Stimulated activated CD8-positive, alpha-beta memory T cell treated with anti-CD3 and anti-CD28 coated beads, Interleukin-7, amount 100 ng/mL, for 1 hour (primary cell): ENCODE measurements at places on chromosomes 5 and 9.

DNA sequence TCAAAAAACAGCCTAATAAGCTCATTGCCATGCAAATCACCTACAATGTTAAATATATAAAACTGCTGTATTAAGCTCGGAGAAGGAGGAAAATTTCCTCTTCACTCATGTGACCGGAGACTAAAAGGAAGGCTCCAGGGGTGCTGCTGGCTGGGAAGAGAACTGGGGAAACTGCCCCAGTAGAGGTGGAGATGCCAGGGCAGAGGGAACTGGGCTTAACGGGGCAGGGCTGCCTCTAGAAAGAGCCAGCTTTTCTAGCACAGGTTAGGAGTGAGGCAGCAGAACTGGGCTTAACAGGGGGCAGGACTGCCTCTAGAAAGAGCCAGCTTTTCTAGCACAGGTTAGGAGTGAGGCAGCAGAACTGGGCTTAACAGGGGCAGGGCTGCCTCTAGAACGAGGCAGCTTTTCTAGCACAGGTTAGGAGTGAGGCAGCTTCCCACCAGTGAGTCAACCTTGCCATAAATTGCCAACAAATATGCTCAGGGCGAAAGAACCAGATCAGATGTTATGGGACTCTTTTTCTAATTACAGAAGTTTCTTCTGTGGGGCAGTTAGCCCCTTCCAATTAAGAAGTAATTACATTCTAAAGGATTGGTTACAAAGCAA lies 115.3 kb downstream of the FANCC start:
- no peak for DNase-seq

DNA sequence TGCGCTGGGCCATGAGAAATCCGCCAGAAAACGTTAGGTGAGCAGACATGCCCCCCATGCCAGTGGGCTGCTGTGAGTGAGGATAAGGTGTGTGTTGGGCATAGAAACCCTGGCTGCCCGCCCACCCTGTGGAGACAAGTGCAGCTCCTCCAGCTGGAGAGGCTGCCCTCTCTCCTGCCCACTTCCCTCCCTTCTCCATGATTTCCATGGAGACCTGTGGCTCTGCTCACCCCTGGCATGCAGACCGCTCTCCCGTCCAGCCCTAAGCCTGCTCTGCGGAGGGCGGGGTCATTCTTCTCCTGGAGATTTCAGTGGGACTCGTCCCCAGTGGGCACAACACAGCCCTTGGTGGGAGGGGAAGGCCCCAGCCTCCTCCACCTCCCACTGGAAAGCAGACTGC lies 133.0 kb upstream of the FAM120A start:
- no peak for DNase-seq

GRCh38 chr9:26043431-26043830 lies 365.2 kb upstream of the TUSC1 start:
- DNase-seq = no peak

GRCh38 chr9:100600521-100601079 lies 22.7 kb downstream of the CAVIN4 start:
- DNase-seq = no peak

DNA sequence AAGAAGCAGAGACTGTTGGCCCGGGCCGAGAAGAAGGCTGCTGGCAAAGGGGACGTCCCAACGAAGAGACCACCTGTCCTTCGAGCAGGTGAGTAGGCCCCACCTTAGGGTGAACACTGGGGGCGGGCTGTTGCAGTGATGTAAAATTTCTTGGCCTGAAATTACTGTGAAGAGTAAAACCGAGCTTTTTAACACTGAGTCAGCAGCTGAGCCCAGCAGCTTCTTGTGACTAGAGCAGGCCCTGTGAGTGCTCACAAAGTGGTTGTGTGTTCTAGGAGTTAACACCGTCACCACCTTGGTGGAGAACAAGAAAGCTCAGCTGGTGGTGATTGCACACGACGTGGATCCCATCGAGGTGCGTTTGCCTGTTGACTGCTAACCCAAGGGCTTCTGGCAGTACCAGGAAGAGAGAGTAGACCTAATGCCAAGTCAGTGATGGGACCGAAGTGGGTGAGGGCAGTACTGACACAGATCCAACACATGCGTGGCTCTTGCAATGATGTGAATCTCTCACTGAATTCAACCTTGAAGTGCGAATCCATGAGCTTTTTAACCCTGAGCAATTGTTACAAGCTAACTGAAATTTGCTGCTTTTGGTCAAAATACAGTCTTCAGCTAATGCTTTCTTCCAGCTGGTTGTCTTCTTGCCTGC lies 2.1 kb downstream of the RPL7A start:
- no peak for DNase-seq

- DNase-seq = no peak
These were observed 80.9 kb downstream of the KIF4B start for GRCh38 chr5:155094455-155094854.

DNA sequence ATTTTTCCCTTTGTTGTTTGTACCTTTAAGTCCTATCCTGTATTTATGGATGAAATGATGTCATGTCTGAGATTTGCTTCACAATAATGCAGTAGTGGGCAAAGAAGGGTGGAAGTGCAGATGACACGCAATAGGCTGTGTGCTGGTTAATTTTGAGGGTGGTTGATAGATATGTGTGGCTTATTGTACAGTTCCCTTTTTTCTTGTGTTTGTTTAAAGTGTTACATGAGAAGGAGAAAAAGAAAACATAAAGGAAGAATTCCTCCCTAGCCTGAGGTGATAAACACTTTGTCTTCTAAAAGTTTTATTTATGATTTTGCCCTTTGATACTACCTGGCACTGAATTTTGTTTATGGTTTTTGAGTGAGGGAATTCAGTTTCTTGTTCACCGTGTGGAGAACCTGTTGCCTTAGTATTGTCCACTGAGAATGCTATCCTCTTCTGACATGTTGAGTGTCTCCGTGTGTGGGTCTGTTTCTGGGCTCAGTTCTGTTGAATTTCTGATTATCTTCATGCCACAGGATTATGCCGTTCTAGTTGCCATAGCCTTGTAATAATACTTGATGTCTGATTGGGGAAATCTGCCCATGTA lies 52.3 kb upstream of the FAM120AOS start:
- DNase-seq = no peak

GRCh38 chr9:71854811-71855210 lies 56.2 kb downstream of the ABHD17B start:
- DNase-seq = no peak

DNA sequence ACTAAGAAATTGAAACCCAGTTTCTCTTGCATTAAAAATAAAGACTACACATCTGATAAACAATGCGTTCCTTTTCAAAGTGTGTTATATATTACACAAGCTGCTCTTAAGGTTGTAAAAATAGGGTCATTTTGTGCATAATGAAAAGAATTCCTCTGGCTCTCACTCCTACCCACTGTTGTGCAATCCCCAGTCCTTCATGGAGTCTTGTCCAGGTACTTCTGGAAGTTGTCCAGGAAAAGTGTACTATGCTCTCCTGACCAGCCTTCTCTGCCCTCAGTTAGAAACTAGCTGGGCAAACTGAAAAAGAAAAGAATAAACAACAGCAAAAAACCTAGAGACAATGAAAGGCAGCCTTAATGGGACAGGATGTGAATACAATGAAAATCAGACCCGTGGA lies 345.5 kb upstream of the PAPPA start:
- DNase-seq = no peak

- peak; percentile 21 for DNase-seq
These were observed 5.3 kb upstream of the TRIM41 start for GRCh38 chr5:181217803-181218062.

DNA sequence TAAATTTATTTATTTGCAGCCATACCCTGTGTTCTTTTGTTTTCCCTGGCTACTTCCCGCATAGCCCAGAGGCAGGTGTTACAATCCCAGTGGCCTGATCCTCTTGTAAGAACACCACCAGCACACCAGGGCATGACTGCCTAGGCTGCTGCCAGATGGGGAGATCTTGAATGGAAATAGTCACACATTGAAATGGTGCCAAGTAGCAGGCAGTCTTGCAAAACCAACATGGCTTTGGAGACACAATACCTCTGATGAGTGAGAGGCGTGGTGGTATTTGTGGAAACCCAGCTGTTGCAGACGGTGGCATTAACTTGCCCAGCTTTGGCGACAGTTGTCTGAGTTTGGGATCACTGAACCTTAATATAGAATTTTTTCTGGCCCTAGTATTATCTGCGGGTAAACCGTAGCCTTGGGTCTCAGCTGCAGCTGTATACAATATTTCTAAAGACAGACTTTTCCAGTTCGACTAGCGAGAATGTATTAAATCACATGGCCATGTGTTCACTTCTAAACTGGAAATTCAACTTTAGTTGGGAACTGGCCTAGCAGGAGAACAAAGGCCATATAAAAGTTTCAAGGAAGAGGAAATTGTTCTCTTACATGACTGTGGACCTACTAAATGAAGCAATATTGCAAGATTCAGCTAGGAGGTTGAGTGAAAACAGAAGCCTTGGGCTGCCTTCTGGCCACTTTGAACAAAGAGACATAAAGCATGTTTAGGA lies 277.0 kb downstream of the SMARCA2 start:
- DNase-seq = no peak

DNA sequence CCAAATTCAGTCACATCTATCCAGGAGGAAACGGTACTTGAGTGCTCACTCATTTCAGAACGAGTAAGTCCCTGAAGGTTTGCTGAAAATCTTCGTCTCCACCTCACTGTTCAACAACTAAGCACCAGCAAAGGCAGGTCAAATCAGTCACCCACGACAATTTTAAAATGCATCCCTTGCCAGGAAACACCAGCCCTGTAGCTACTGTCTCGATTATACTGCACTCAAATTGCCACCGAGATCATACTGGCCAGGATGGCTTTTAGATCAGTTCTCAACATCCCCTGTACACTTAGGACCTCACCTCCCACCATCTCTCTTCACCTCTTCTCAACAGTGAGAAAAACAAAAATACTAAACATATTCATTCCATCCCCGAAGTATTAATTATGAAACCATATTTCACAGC lies 298.6 kb downstream of the AGTPBP1 start:
- DNase-seq = no peak

DNA sequence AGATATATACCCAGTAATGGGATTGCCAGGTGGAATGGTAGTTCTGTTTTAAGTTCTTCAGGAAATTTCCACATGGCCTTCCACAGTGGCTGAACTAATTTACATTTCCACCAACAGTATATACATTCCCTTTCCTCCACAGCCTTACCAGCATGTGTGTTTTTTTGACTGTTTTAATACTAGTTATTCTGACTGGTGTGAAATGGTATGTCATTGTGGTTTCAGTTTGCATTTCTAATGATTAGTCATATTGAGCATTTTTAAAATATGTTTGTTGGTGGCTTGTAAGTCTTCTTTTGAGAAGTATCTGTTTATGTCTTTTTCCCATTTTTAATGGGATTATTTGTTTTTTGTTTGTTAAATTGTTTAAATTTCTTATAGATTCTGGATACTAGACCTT lies 208.9 kb downstream of the CFAP90 start:
- DNase-seq = no peak

DNA sequence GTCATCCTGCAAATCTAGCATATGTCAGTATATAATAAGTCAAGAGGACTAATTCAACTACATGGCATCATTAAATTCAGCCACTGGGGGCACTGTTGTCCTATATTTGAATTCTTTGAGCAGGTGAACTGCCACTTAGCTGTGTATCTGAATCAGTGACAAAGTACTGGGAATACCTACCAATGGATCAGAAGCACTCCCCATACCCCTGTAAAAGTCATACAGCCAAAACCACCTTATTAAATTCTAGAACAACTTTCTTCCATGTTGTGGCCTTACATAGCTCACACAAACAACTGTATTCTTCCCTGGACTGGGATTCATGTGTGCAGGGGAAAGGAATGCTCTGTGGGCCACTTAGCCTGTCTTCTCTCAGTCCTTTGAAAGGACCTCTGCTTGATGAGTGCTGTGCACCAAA lies 57.4 kb upstream of the PLPP6 start:
- DNase-seq = no peak

- no peak for DNase-seq
These were observed 125.3 kb downstream of the CEP120 start for GRCh38 chr5:123297866-123298265.

- DNase-seq = no peak
These were observed 81.8 kb downstream of the CMYA5 start for GRCh38 chr5:79771387-79771786.

GRCh38 chr5:177607452-177608192 lies 7.7 kb downstream of the B4GALT7 start:
- no peak for DNase-seq

- no peak for DNase-seq
These were observed 37.6 kb downstream of the PAM start for GRCh38 chr5:102792705-102793104.

GRCh38 chr5:66856041-66856805 lies 260.0 kb downstream of the MAST4 start:
- DNase-seq = no peak

DNA sequence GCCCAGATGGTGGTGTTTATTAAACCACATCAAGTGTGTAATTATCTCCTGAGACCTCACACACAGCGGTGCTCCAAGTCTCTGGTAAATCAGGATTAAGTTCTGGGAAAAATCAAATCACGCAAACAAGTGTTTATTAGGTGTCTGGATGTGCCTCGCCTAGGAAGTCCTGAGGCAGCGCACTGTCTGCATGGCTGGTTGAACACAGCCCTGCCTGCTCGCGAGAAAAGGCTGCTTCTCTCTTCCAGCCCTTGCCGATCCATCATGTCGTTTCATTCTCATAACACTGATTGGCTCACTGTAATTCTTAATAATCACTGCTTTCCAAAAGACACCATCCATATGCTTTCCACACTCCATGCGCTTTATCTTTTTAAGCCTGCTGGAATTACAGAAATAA lies 229.6 kb upstream of the DAP start:
- DNase-seq = no peak

DNA sequence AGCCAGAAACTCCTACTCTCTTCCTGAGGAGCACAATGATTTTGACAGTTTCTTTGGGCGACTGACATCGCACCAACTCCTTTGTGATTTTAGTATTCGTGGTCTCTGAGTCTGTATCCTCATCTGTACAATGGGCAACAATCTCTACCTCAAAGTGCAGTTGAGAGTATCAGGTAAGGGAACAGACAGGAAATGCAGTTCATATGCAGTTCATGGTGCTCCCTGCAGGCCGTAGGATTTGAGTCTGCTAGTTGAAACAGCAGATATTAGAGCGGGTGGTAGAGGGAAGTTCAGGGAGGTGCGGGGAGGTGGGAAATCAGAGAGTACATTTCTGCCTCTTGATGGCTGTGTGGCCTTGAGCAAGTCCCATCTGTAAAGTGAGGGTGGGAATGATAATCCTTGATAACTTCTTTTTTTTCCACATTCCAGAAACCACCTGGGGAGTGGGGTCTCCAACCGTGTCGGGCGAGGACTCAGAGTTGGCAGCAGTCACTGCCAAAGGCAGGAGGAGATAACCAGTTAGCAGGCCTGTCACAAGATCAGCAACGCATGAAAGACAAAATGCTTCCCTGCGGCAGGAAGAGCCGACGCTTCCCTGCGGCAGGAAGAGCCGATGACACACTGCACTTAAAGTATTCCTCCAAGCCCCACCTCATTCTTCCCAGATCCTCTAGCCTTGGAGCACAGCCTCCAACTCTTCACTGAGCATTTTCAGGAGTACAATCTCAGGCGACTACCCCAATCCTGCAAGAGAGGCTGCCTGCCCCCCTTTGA lies 6.0 kb upstream of the NEK6 start:
- no peak for DNase-seq

- DNase-seq = no peak
These were observed 141.6 kb upstream of the IL12B start for GRCh38 chr5:159471904-159472303.

- no peak for DNase-seq
These were observed 754.8 kb upstream of the RIOK2 start for GRCh38 chr5:97937846-97938245.

- DNase-seq = no peak
These were observed 28.7 kb upstream of the IFNE start for GRCh38 chr9:21510806-21511205.
